Effector CD4-positive, alpha-beta T cell (primary cell): ENCODE measurements at places on chromosomes 2 and 18.

DNA sequence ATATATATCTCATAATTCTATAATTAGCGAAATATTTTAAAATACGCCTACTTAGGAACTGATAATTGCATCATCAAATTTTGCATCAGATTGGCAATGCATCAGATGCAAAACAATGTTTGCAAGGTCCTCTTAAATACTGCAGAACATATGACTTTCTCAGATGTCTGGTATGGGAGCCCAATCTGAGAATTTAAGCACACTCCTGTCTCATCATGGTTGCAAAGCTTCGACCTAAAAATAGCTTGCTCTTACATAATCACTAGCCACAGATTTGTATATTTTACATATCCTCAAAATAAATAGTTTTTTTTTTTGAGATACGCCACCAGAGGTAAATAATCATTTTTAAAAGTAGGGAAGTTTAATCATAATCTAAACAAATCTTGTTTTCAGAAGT lies 123.2 kb downstream of the CABYR start:
- DNase-seq: no peak

DNA sequence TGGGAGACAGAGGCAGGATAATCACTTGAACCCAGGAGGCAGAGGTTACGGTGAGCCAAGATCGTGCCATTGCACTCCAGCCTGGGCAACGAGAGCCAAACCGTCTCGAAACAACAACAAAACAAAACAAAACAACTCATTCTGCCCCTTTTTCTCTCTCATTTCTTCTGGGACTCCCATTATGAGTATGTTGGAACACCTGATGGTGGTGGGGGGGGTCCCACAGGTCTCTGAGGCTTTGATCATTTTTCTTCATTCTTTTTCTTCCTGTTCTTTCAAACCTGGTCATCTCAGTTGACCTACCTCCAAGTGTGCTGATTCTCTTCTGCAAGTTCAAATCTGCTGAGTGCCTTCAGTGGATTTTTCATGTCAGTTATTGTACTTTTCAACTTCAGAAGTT lies 8.2 kb upstream of the FAM161A start:
- no peak for DNase-seq

DNA sequence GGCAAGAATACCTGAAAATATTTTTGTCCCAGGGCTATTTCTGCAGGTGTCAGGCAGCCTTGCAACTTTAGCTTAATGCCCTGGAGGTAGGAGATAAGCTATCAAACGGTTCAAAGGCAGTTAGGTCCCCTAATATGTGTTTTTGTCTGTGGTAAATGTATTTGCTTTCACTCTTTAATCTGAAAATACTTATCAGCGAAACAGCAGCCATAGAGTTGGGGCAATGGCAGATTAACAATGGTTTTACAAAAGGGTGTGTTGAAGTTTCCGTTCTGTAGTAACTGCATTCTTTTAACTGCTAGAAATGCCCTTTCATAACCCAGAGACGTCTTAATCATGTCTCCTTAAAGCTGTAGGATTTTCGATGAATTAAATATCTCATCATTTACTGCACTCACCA lies 265.0 kb upstream of the TRIB2 start:
- no peak for DNase-seq

GRCh38 chr2:141381946-141382345 lies 748.9 kb downstream of the LRP1B start:
- DNase-seq: no peak

- no peak for DNase-seq
Observed at GRCh38 chr2:191417746-191418145, 172.5 kb downstream of the MYO1B start.

DNA sequence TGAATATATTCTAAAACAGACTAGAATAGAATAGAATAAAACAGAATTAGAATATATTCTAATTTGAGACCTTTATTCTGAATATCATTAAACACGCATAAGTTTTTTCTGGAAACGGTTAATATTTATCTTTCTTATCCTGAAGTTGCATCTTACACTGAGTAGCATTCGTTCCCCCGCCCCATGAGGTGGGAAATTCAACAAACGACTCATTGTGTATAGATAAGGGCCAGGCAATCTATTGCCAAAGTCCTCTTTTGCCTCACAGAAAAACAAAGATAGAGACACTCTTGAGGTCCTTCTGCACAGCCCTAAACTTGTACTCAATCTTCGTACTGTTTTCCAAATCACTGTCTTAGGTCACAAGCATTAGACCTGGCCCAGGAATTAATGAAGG lies 98.1 kb downstream of the COL6A3 start:
- no peak for DNase-seq

DNA sequence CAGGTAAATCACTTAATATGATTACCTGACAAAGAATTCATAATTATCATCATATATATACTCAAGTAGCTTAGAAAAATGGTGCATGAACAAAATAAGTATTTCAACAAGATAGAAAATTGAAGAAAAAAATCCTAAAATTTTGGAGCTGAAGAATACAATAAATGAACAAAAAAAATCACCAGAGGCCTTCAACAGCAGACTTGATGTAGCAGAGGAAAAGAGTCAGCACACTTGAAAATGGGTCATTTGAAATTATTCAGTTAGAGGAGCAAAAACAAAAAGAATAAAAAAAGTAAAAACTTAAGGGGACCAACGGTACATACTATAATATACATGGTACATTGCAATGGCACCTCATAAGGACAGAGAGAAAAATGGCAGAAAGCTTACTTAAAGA lies 40.2 kb upstream of the CD226 start:
- DNase-seq: no peak

DNA sequence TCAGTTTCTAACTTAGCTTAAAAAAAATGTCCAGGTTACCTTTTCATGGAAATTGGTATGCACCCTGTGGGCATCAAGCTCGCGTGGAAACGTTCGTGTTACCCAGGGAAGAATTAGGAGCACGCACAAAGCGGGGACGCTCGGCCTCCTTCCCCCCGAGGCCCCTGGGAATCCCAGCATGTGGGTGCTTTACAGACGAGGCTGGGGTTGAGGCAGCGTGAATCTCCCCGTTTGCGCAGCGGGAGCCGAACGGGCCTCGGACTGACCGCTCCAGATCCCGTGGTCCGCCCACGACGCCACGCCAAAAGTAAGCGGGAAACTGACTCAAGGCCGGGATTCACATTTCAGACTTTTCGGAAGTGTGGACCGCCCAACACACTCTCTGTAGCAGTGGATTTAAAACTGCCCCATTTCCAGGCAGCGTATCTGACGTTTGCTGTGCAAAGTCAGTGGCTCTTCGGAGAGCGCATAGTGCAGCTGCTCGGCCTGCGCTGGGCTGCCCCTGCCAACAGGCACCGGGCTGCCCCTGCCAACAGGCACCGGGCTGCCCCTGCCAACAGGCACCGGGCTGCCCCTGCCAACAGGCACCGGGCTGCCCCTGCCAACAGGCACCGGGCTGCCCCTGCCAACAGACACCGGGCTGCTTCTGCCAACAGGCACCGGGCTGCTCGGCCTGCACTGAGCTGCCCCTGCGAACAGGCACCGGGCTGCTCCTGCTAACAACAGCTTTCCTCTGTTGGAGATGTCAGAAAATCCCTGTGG lies 49.7 kb downstream of the SH3YL1 start:
- no peak for DNase-seq

DNA sequence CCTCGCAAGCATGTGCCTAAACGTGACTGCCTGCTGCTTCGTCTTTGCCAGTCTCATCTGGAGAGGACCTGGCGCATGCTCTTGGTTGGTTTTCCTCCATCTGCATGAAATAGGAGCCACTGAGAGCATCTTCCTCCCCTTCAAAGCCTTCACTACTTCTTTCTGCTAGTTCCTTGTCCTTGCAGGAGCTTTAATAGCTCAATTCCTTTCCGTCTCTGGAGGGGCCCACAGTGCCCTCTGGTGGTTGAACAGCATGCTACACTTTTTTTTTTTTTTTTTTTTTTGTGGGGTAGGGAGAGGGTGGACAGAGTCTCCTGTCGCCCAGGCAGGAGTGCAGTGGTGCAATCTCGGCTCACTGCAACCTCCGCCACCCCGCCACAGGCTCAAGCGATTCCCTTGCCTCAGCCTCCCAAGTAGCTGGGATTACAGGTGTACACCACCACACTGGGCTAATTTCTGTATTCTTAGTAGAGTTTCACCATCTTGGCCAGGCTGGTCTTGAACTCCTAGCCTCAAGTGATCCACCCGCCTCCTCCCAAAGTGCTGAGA lies 59.6 kb downstream of the SP110 start:
- DNase-seq: peak; percentile 32

DNA sequence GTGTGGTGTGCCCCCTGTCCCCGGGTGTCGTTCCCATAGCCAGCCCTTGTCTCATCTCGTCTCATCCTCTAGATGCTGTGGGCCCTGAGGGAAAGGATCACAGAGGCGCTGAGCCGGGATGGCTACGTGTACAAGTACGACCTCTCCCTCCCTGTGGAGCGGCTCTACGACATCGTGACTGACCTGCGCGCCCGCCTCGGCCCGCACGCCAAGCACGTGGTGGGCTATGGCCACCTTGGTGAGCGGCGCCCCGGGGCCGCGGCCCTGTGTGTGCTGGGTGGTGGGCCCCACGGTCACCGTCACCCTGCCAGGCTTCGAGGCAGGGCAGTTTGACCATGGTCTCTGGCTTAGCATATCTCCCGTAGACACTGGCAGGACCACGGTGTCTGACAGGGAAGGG lies 20.8 kb upstream of the GAL3ST2 start:
- no peak for DNase-seq

DNA sequence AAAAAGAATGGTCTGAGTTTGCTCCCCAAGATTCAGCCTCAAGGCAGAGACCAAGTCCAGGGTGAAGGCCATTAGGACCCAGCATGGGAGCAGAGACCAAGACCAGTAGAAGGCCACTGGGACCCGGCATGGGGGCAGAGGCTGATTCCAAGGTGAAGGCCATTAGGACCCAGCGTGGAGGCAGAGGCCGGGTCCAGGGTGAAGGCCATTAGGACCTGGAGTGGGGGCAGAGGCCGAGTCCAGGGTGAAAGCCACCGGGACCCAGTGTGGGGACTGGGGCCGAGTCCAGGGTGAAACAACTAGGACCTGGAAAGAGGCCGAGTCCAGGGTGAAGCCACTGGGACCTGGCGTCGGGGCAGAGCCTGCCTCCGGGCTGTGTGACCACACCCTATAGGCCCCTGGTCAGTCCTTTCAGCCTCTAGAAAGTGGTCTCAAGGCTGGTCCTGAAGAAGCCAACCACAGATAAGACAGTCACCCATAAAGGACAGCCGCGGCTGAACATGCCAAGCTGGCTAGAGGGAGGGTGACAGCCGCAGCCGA lies 113.8 kb upstream of the SALL3 start:
- no peak for DNase-seq

DNA sequence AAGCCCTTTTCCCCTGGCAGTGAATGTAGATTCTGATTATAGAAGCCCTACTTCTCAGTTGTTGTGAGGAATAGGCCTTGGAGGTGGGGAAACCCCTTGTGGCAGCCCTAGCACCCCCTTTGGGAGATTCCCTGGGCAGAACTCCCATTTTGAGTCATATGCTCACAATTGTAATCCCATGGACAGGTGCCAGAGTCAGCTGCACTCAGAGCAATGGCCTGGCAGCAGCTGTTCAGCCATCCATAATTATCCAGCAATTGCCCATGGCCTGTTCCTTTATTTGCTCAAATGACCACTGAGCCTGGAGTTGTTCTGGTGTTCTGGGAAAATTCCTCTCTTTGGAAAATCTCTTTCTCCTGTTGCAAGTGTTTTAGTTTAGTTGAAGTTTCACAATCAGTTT lies 71.7 kb downstream of the PTRHD1 start:
- DNase-seq: no peak

- DNase-seq: no peak
Observed at GRCh38 chr18:30572214-30572613, 470.3 kb downstream of the DSC3 start.

DNA sequence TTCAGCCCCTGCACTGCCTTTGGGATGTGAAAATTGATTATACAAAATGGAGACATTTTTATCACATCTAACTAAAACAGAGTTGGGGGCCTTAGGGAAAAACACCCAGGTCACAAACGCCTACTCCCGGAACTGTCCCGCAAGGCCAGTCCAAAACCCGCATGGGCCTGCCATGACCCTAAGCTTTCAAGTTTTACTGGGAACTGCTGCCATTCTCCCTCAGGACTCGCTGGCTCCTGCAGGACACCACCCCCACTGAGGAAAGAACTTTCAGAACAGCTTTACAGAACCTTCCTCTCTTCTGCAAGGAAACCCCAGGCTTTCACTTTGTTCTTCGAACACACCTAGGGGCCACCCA lies 320.4 kb upstream of the HS6ST1 start:
- DNase-seq: no peak

DNA sequence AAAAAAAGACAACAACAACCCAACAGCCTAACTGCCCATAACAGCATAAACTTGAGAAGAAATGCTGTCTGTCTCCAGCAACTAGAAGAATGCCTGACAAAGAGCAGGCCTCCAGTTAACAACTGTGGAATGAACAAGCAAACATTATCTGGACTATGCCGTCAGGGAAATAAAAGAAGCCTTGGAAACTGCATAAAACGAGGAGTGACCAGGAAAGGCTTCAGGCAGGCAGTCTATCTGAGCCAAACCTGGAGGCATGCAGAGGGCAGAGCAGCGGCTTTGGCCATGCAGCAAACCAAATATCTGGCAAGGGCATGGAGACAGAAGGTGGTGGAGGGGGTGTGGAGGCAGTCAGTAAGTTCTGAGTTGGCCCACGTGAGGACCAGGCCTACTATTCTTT lies 11.1 kb downstream of the HES6 start:
- no peak for DNase-seq

GRCh38 chr2:38905251-38905650 lies 15.6 kb downstream of the ARHGEF33 start:
- DNase-seq: no peak

GRCh38 chr18:48932822-48933510 lies 17.8 kb downstream of the SMAD7 start:
- DNase-seq: no peak

DNA sequence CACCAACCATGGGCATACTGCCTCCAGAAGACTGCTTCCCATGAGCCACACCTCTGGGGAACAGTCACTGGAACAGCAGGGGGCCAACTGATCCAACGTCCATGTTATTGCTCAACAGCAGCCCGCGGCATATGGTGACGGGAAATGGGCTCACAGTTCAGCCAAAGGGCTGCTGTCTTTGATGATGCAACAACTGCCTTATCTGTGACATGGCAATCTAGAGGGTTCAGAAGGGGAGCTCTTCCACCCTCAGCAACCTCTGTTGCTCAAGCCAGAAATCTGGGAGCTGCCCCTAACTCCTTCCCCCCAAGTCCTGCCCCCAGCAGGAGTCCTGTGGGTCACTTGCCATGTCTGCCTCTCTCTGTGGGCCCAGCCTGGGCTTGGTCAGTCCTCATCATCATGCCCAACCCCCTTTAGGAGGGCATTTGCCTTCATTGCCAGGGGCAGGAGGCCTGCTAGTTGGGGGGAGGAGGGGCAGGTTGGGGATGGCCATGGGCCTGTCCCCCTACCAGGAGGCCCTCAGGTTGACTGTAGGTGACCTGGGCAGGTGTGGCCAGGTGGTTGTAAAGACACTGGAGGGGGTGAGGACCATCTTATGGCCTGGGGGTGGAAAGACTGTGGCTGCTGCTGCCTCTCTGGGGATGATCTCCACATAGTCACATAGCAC lies 212.9 kb downstream of the CYP26B1 start:
- no peak for DNase-seq

DNA sequence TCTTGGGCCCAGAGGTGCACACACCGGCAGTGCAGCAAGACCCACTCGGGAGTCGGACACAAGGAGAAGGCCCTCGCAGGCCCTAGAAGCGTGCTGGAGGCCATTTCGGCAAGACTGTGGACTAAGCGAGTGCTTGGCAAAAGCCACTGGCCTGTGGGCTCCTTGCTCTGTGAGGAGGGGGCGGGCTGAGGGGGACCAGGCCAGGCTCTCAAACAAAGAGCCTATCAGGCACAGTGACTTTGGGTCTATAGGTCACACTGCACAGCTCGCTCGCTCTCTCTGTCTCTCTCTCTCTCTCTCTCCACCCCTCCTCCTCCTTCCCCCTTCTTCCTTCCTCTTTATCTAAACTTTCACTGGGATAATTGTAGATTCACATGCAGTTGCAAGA lies 23.6 kb upstream of the ZCCHC2 start:
- DNase-seq: no peak
